T-helper 1 cell (primary cell): ENCODE measurements at places on chromosomes 13 and 19.

DNA sequence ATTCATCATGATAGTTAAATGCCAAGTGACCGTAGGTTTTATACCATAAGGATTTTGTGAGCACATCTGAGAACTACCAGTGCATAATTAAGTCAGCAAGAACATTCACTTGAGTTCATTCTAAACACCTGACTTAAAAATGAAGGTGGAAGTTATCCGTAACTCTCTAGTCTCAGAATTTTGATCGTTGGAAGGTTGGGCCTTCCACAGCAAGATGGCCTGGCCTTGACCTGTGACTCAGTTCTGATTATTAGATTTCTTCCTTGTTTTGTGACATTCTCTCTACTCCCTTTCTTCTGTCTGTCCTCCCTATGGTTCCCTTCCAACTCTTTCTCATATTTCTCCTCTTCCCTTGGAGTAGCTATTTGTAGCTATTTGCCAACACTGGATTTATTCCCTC lies 20.0 kb upstream of the WDFY2 start:
- no peak for DNase-seq

- DNase-seq: no peak
Observed at GRCh38 chr19:5985098-5985783, 7.3 kb upstream of the RANBP3 start.

GRCh38 chr13:40271931-40272775 lies 394.3 kb downstream of the FOXO1 start:
- DNase-seq: no peak

DNA sequence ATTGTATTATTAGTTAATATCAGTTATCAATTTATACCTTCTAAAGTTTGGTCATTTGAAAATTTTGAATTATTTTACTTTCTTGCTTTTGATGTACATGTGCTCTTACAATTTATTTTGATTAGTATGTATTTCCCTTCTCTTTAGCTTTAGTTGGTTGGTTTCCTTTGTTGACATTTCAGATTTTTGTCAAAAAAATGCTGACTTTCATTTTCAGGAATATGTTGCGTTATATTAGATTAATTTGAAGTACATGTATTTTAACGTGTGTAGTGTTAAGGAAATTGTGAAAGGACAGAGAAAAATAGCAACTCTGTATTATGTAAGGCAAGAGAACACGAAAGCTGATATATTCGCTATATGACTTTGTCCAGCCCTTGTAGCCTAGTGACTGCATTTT lies 342.9 kb upstream of the SLITRK6 start:
- DNase-seq: no peak

DNA sequence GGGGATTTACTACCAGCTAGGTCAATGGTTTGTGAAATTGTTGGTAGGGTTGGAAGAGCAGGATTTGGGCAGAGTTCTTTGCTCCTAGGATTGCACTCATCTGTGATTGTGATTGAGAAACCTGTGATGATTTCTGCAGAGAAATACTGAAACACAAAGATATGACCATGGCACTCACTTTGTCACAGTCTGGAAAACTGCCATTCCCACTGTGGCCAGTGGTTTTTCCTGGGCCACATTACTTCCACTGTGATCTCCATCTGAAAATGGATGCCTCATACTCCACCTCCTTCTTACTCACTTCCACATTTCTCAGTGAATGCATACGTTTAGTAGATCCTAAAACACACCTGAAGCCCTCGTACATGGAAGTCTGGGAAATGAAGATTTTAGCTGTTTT lies 593.2 kb downstream of the LMO7 start:
- no peak for DNase-seq

GRCh38 chr13:101512650-101513049 lies 60.2 kb downstream of the ITGBL1 start:
- DNase-seq: no peak

DNA sequence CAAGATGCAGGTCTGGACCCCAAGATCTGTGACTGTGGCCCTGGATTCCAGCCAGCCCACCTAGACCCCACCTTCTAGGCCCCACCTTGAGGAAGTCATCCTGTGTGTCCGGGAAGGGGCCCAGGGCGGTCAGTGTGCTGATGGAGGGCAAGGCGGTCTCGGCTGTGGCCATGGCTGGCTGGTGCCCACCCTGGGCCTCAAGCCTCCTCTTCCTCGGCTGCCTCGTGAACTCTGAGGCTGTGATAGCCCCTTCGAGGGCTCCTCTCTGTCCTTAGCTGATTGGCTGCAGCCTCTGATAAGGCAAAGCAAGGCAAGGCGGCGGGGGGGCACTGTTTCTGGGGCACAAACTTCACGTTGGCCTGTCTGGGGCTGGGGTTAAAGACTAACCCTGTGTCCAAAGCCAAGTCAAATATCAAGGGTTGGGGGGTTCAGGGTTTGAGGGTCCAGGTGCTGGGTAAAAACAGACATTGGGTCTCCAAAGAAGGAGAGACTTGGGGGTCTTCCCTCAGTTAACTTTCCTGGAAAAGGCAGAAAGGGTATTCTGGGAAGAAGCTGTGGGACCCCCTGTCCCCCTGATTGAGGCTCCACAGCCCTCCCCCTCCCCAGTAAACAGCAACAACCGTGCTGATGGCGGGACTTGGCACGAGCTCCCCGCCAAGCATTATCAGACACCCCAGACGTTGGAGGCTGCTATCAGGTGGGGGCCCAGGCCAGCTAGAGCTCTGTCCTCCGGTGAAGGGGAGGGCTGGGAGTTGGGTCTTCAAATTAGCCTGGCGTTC lies at the start of gene KLF1:
KLF1 (minus strand) TSS at position 233 of the 779 bp plus-strand sequence; CDS start at position 172, 61 bp downstream.
- no peak for DNase-seq

GRCh38 chr13:106426909-106427308 lies 108.6 kb downstream of the EFNB2 start:
- DNase-seq: no peak
